GM03348 (cell line): ENCODE measurements at places on chromosomes 5 and 9.

GRCh38 chr5:149782895-149783586 is 52.9 kb downstream of the PPARGC1B start:
- DNase-seq: no peak

- DNase-seq: no peak
These were observed 284.6 kb upstream of the EFNA5 start for GRCh38 chr5:107955321-107955720.

DNA sequence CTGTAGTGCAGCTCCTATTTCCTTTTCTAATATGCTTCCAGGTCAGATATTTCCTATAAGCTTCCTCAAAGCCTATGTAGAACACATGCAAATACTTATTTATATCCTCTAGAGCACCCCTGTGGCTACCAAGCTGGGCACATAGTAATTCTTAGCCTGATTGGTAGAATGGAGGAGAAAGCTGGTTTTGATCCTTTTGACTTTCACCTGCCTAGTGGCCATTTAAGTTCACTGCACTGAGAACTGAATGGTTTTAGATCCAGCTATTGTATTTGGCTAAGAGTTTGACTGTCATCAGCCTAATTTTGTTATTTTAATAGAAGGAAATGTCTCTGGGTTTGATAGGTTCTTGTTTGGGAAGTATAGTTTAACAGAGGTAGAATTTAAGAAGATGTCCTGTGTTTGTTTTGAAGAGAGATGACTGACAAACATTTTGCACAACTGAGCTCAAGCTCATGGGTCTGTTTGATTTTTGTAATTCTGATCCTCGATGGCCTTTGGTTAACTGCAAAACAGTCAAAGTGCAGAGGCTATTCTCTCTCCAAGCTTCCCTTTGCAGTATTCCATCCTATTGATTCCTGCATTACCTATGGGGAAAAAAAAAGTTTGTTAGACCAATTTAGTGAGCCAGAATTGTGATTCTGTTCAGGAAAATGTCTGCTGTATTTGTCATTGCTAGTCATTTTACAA is 85.4 kb downstream of the KCNN2 start:
- peak; percentile 8 for DNase-seq

- DNase-seq: no peak
These were observed 591.6 kb upstream of the DMAC1 start for GRCh38 chr9:8391132-8391531.

DNA sequence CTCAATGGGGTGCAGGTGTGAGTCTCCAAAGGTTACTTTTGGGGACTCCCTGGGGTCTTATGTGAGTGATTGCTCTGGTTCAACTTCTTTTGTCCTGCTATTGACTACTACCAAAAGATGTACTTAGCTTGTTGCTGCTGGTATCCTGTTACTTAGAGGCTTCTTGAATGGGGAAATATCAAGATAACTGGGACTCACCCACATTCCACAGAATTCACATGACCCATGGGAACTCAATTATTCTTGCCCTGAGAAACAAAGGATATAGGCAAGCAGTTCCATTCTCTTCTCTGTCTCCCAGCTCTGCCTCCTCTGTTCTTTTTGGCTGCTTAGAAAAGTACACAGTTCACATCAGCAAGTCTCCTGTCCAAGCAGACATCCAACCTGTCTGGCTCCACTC is 105.9 kb downstream of the UNC13B start:
- DNase-seq: peak; percentile 35

DNA sequence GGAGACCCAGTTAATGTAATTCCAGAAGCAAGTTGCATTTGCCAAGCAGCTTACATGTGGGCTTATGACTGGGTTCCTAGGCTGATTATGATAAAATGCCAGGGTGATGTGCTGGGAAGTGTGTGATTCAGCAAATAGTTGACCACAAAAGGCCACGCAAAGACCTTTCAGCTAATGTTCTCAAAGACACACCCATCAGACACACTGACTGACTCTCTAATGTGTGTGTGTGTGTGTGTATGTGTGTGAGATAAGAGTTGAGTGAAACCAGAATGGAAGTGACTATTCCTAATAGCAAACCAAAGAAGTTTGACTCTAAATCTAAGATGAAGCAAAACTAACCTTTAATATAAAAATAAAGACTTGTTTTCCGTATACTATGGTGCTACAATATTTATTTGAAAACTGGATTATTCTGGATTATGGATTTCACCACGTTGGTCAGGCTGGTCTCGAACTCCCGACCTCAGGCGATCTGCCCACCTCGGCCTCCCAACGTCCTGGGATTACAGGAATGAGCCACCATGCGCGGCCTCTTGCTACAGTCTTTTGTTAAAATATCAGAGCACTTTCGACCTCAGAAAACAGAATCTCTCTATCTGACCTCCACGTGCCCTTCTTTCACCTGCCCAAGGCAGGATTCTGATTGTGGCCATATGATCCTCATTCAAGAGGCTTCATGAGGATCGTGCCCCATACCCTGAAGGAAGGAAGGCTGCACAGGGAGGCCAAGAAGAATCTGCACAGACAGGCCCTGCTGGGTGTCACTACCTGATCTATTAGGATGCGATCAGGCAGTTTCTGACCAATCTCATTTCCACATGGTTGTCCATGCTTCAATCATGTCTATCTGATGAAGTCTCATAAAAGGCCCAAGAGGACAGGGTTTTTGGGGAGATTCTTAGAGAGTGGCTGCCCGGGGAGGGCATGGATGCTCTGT is 75.6 kb downstream of the USP20 start:
- DNase-seq: peak; percentile 92

DNA sequence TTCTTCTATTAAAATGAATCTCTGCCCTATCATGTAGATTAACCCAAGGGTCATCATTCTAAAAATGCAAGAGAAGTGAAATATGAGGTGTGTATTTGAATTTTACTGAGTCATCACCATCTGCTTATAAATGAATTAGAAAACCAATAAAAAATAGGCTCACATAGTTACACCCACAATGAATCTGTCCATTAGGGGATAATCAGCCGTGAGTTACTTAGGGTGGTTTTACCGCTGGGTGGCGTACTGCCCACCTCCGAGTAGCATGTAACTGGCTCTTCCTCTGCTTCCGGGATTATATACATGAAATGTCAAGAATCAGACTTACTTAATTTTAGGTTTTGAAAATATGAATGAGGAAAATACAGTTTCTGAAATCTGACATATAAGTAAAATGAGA is 332.9 kb upstream of the CCNG1 start:
- DNase-seq: no peak

- DNase-seq: peak; percentile 93
These were observed 5.7 kb upstream of the NOTCH1 start for GRCh38 chr9:136551401-136552116.

DNA sequence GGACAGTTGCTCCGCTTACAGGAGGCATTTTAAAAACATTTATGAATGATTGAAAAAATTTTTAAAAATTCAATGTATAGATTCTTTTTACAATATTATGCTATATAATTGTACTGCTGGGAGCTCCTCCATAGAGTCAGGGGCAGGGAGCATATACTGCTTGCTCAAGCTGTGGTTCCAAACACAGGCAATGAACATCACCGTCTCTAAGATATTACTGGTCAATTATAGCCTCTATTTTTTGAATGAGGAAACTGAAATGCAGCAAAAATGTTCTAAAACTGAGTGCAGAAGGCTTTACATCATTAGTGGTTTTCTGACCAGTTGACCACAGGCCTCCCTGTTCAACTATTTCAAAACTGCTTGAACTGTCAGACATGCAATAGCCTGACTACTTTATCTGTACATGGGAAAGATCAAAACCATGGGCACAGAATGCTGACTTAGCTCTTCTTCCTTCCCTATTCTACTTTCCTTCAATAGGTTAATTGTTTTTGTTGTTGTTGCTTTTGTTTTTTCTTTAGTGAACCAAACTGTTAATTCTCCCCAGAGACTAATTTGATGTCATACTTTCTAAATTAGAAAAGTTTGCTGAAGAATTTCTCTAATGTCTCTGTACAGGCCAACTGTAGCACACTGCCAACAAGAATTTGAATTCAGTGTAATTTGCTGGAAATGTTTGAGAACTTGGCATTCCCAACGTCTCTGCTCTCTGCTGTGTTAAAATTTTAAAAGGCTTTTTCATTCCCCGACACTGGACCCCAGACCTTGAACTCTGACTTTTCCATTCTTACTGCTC is 107.6 kb upstream of the MPDZ start:
- DNase-seq: peak; percentile 64

DNA sequence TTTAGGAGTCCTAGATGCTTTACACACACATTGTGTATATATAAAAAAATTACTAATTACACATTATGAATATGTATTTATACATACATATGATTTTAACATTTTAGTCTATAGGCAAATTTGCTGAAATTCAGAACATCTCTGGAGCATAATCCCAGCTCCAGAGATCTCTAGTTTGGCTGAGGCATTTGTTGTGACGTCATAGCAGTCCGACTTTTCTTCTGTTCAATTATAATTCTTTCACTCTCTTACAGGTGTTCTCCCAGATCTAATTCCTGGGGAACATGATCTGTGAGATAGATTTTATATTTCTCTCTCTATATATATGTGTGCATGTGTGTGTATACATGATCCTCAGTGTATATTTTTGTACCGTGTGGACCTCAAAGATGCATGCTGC is 1876.2 kb downstream of the EFNA5 start:
- no peak for DNase-seq

DNA sequence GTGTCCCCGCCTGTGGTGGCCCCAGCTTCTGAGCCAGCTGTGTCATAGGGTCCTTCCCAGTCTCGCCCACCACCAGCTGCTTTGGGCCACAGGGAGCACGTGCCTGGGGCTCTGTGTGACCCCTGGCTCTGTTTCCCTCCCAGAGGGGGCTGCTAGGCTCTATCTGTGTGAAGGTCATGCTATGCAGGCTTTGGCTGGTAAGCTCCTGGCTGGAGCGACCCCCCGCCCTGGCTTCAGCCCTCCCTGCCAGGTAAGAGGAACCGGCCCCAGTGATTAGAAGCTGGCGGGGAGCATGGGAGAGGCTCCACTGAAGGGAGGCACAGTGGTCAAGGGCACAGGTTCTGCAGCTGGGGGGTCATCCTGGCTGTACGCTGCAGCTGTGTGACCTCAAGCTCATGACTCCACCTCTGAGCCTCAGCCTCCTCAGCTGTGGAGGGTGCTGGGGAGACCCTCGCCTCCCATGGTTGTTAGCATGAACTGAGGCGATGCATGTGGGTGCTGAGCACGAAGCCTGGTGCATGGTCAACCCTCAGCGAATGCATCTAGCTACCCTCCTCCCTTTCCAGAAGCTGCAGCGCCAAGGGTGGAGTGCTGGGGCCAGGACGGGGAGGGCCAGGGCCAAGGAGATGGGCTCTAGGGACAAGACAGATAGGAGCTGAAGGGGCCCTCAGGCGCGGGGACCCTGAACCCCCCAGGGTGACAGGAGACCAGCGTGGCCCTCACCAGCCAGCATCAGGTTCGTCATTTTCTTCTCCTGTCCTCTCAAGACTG is 163.8 kb upstream of the MVB12B start:
- peak; percentile 3 for DNase-seq

DNA sequence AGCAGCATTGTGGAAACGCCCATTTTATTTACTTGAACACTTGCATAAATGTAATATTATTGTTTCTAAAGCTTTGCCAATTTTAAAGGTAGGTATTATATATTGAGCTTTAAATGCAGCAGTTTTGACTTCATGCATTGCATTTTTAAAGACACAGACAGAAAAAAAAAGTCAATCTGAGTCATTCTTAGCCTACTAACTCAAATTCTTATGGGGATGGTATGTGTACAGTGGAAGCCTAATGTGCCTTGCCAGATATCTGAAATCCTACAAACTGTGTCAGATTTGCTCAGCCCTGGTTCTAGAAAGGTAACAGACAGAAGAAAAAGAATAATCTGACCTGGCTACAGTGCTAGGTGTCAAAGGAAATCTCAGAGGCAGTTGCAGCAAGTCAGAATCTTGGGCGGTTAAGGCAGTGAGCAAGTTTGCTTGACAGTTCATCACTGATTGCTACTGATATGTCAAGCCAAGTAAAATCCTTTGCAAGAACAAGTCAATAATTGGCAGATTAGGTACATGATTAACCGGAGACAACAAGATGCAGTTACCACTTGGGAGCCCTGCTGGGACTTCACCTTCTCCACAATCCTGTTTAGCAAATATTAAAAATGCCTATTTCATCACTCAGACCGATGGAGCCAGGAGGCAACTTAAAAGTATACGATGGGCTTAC is 224.8 kb upstream of the WWC1 start:
- peak; percentile 34 for DNase-seq

GRCh38 chr9:133144142-133144903 is 19.4 kb downstream of the GBGT1 start:
- peak; percentile 90 for DNase-seq

DNA sequence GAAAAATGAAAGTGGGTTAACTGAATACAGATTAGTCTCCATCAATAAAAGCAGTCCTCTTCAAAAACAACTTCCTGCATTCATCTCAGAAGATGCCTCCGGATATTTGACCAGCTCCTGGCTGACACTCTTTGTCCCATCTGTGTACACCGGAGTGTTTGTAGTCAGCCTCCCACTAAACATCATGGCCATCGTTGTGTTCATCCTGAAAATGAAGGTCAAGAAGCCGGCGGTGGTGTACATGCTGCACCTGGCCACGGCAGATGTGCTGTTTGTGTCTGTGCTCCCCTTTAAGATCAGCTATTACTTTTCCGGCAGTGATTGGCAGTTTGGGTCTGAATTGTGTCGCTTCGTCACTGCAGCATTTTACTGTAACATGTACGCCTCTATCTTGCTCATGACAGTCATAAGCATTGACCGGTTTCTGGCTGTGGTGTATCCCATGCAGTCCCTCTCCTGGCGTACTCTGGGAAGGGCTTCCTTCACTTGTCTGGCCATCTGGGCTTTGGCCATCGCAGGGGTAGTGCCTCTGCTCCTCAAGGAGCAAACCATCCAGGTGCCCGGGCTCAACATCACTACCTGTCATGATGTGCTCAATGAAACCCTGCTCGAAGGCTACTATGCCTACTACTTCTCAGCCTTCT is 16.6 kb downstream of the F2R start:
- DNase-seq: no peak

DNA sequence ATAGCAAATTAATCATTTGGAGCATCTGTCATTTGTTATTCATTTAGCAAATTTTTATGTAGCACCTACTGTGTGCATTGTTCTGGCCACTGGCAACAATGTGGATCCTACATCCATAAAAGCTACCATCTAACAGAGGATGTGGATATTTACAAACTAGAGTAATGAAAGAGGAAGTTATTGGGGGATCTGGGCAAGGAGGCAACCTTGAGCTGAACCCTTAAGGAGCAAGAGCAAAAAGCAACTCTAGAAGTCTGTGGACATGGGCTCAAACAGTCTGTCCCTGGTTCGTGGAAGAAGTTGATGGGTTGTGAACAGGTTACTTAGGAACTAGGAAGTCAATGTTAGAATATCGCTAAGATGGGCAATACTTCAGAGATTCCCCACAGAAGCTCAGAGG is 259.9 kb downstream of the SYK start:
- DNase-seq: no peak

DNA sequence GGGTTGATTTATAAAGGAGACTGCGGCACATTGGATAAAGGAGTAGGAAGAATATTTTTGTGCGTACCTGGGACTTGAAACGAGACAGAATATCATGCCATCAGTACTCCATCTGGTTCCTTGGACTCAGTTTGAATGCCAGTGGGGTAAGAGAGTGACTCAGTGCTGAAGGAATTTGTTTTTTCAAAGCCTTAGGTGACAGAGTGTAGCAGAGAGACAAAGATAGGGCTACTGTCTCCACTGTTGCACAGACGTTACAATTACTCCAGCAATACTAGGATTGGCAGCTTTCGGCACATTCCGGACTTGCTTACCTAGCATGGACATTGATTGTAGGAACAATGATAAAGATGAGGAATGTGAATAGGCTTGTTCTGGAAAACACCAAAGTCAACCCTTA is 250.7 kb downstream of the KCTD16 start:
- DNase-seq: no peak

- peak; percentile 44 for DNase-seq
These were observed 17.7 kb downstream of the NINJ1 start for GRCh38 chr9:93116072-93116961.

GRCh38 chr9:100111235-100111634 is 12.2 kb downstream of the INVS start:
- peak; percentile 82 for DNase-seq
